Endothelial cell of coronary artery (primary cell): ENCODE measurements at places on chromosomes 5 and 9. TPM values are rescaled to one million over a fixed set of nuclear protein-coding genes. Genes with fewer than 3 reads are reported as not detected.

The PCDHGA3 gene
- 0.54 and 1.9 TPM in 2 replicates for total RNA-seq

The TESK1 gene
- 4.0 and 8.4 TPM in 2 replicates for total RNA-seq

The DMGDH gene
- under 0.01 TPM in 1 of 2 replicates, not detected in the other for total RNA-seq

The PCDHB15 gene
- 0.90 and 1.7 TPM in 2 replicates for total RNA-seq

The LHX2 gene
- total RNA-seq = not detected in 2 replicates

The LHFPL2 gene
- 40.1 and 49.2 TPM in 2 replicates for total RNA-seq

The LRRC19 gene
- total RNA-seq = not detected in 2 replicates

The SLC25A2 gene
- total RNA-seq = 0.09 and 0.19 TPM in 2 replicates

The REEP2 gene
- total RNA-seq = 2.0 and 2.8 TPM in 2 replicates

The ADAMTSL2 gene
- total RNA-seq = 0.75 TPM in 1 of 2 replicates, not detected in the other

The NUTM2F gene
- total RNA-seq = not detected in 2 replicates

The LCN2 gene
- 0.18 TPM in 1 of 2 replicates, not detected in the other for total RNA-seq

The ANKRD31 gene
- under 0.01 TPM in 1 of 2 replicates, not detected in the other for total RNA-seq

The TMEFF1 gene
- total RNA-seq = 3.6 and 6.4 TPM in 2 replicates

The GLIPR2 gene
- 44.6 and 45.4 TPM in 2 replicates for total RNA-seq

The SPATA31E1 gene
- total RNA-seq = not detected in 2 replicates
